ENCODE measurements at places on chromosomes 6 and 20. TPM values are rescaled to one million over a fixed set of nuclear protein-coding genes. Genes with fewer than 3 reads are reported as not detected.

GRCh38 chr6:27672113-27672799 is 199.4 kb upstream of the ZNF184 start:
- no peak for DNase-seq

Gene SLC22A16
- not detected for total RNA-seq

GRCh38 chr6:147279427-147279826 is 75.2 kb downstream of the STXBP5 start:
- DNase-seq, result no peak

DNA sequence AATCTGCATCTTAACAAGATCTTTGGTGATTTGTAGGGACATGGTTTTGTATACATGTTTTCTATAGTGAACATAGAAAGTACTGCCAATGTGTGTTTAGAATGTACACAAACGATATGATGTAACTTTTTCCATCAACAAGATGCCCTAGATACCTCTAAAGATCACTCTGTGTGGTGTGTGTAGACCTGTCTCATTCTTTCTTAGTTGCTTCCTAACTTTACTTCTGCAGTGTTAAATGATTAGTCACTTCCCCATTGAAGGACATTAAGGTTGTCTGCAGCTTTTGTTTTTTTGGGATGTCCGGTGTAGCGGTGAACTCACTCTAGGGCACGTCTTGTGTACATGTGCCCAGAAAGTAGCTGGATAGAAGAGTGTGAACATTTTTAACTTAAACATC is 35.9 kb downstream of the CDYL start:
- no peak for DNase-seq

Gene NDRG3
- total RNA-seq, result 27.5 TPM
